ENCODE measurements at places on chromosomes 12 and 14.

DNA sequence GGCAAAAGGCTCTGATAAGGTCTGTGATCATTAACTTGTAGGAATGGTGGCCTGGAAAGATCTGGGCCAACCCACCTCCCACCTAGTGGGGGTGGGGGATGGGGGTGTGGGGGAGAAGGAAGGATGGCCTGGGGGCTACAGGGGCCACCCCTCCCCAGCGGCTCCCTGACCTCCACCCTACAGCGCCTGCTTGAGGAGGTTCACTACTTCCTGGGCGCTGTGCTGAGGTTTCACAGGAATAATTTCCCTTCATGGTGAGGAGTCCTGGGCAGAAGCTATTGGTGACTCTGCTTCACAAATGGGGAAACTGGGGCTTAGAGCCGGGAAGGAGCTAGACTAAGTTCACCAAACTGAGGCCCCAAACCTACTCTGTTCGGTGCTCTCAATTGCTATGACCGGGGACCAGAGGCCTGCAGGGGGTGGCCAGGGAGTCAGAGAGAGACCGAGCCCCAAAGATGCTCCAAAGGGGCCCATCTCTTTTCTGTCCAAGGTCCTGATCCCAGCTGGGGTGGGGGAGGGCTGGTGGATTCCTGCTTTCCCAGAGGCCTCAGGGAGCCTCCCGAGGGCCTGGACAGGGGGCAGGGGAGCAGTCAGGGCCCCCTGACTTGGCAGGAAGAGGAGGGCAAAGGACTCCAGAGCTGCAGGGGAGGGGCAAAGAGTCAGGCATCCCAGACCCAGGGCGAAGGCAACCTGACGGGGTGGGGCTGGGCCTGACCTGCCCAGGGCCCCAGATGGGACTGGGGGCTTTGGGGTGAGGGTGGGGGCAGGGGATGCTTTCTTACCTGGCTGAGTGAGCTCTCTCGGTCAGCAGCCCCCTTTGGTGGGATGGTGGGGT is 1.7 kb downstream of the HNF1A start:
- DNase-seq: no peak
- H3K4me1 ChIP-seq: no peaks in the 10 kb centered on the region
- H3K36me3 ChIP-seq: no peaks in the 10 kb centered on the region
- H3K27me3 ChIP-seq: no peaks in the 10 kb centered on the region

GRCh38 chr12:108310489-108310888 is 28.6 kb downstream of the CMKLR1 start:
- peaks cover 14% of the 10 kb centered on the region for H3K27me3 ChIP-seq
- DNase-seq: no peak
- no peaks in the 10 kb centered on the region for H3K36me3 ChIP-seq
- H3K4me3 ChIP-seq: no peak overlapping the region
- H3K4me1 ChIP-seq: peaks cover 25% of the 10 kb centered on the region
- H3K27ac ChIP-seq: no peak overlapping the region

DNA sequence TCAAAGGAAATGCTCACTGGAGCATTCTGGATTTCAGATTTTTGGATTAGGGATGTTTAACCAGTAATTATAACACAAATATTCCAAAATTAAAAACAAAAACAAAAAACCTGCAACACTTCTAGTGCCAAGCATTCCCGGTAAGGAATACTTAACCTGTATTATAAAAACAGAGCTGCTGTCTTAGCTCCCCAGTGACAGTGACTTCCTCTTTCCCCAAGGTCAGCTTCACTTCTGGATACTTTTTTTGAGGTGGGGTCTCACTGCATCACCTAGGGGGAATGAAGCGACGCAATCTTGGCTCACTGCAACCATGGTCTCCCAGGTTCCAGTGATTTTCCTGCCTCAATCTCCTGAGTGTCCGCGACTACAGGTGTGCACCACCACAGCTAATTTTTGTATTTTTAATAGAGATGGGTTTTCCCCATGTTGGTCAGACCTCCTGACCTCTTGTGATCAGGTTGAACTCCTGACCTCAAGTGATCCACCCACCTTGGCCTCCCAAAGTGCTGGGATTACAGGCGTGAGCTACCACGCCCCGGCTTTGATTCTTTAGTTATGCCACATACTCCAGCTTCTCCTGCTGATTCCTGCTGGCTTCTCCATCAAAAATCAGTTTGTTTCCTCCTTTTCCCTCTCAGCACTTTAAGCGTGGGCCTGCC is 15.9 kb downstream of the PPP1CC start:
- no peaks in the 10 kb centered on the region for H3K27me3 ChIP-seq
- no peaks in the 10 kb centered on the region for H3K36me3 ChIP-seq
- H3K4me3 ChIP-seq: no peak overlapping the region
- no peak for DNase-seq
- no peaks in the 10 kb centered on the region for H3K4me1 ChIP-seq

DNA sequence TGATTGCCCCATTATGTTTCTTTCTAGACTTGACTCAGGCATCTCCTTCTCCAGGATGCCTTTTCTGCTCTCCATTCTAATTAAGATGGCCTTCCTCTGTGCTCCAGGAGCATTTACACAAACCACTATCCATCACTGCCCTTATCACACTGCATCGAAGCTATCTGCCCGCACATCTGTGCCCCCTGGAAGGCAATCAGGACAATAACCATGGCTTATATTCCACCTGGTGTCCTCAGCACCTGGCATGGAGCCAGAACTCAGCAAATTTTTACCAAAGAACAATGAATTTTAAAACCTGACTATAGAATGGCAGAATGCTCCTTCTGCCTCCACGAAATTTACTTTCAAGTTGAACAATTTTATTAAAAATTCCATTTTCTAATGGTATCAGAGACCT is 465.8 kb downstream of the APAF1 start:
- no peak overlapping the region for H3K27ac ChIP-seq
- H3K4me3 ChIP-seq: no peak overlapping the region
- no peaks in the 10 kb centered on the region for H3K27me3 ChIP-seq
- H3K36me3 ChIP-seq: no peaks in the 10 kb centered on the region
- DNase-seq: no peak

DNA sequence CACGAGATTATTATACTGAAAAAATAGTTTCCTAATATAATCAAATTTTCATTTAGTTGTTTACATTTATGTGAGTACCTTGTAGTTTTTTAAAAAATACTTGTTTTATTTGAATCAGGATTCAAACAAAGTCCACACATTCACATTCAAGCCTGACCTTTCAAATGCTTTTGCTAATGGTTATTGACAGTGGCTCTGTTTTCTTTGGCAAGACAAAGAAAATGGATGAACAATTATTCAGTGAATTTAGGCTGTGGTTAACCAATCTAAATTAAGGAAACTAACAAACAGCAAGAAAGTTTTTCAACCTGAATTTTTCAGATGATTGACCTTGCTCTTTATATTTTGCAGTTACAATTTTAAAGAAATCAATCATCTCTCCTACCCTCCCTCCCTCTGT is 9.7 kb downstream of the SLC4A8 start:
- no peak overlapping the region for H3K4me3 ChIP-seq
- H3K36me3 ChIP-seq: no peaks in the 10 kb centered on the region
- H3K4me1 ChIP-seq: no peaks in the 10 kb centered on the region
- H3K27me3 ChIP-seq: peaks cover 48% of the 10 kb centered on the region
- H3K27ac ChIP-seq: no peak overlapping the region
- no peak for DNase-seq

DNA sequence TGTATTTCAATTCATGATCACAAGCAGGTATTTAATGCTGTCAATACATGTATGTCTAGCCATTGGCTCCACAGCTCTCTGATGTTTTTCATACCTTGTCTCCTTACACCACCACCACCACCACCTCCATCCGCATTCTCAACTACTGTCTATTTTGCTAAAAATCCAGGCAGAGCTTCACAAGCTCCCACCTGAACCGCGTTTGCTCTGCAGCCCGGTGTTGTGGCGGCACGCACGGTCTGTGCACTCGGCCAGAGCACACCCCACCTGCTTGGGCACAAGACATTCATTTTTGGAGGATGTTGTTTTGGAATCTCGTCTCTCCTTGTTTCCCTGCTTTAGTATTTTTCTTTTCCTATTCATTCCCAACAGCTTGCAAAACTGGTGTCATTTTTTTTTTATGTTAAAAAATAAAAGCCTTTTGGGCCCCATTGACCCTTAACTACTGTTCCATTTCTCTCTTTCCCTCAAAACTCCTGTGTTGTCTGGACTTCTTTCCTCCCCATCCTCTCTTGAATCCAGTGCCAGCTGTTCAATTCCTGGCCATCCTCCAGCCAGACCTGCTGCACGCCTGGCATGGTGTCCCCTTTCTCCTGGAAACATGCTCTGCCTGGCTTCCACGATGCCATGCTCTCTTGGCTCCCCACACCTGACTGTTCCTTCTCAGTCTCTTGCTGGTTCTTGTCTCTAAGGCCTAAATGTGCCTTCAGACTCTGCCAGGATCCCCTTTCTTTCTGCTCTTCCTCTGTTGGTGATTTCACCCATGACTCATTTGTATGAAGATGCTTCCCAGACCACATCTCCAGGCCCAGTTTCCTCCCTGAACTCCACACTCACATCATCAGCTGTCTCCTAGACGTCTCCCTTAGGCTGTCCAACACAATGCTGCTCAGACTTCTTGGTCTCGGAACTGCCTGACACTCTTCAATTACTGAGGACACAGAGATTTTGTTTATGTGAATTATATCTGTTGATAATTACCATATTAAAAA is 37.9 kb downstream of the PIWIL1 start:
- no peaks in the 10 kb centered on the region for H3K4me1 ChIP-seq
- H3K27me3 ChIP-seq: no peaks in the 10 kb centered on the region
- no peak overlapping the region for H3K27ac ChIP-seq

- DNase-seq: no peak
- H3K36me3 ChIP-seq: no peaks in the 10 kb centered on the region
- no peaks in the 10 kb centered on the region for H3K27me3 ChIP-seq
- H3K4me3 ChIP-seq: peak overlapping the region; percentile 85
- H3K4me1 ChIP-seq: no peaks in the 10 kb centered on the region
- peak overlapping the region; percentile 99 for H3K27ac ChIP-seq
Measured at GRCh38 chr12:76032043-76032981, 736 bp upstream of the PHLDA1 start.

DNA sequence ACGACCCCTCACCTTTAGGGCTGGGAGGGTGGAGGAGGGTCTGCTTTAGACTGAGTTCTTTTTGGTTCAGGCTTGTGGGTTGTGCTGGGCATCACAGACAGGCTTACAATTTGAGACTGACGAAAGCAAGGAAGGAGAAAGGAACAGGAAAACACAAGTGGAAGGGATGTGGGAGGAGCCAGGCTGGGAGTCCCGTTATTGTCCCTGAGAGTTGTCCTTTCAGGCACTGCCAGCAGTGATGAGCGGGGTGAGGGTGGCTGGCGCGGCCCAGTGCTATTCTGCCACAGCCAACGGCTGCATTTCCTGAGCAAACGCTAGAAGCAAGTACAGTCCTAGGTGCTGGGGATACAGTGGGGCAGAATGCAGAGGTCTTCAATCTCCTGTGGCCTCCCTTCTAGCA is 29.2 kb upstream of the TSPAN9 start:
- no peak for DNase-seq
- no peaks in the 10 kb centered on the region for H3K4me1 ChIP-seq
- no peak overlapping the region for H3K4me3 ChIP-seq

DNA sequence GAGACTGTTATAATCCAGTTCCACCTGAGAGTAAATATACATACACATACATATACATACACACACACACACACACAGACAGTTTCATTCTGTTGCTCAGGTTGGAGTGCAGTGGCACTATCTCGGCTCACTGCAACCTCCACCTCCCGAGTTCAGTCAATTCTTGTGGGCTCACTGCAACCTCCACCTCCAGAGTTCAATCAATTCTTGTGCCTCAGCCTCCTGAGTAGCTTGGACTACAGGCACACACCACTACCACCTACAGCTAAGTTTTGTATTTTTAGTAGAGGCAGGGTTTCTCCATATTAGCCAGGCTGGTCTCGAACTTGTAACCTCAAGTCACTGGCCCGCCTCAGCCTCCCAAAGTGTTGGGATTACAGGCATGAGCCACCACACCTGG is 8.9 kb upstream of the PHLDA1 start:
- peaks cover 8% of the 10 kb centered on the region for H3K36me3 ChIP-seq
- H3K27me3 ChIP-seq: no peaks in the 10 kb centered on the region
- DNase-seq: no peak
- no peak overlapping the region for H3K27ac ChIP-seq
- H3K4me3 ChIP-seq: no peak overlapping the region
- peaks cover 5% of the 10 kb centered on the region for H3K4me1 ChIP-seq

DNA sequence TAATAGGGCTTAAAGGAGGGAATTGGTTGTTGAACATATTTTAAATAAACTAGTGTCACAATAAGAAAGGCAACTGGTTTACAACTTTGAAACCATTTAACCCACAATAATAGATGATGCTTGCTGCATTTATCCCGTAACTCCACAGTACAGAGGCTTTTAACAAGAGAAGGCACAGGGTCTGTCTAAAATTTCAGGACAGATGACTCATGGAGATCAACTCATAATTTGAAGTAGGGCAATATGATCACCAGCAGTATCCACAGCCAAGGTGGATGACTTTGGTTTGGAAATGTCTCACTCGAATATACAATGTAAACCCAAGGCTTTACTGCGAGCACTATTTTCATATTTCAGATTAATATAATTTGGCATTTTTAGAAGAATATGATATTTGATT is 340.2 kb downstream of the LRIG3 start:
- no peaks in the 10 kb centered on the region for H3K36me3 ChIP-seq
- H3K27me3 ChIP-seq: no peaks in the 10 kb centered on the region
- H3K27ac ChIP-seq: no peak overlapping the region
- no peaks in the 10 kb centered on the region for H3K4me1 ChIP-seq

DNA sequence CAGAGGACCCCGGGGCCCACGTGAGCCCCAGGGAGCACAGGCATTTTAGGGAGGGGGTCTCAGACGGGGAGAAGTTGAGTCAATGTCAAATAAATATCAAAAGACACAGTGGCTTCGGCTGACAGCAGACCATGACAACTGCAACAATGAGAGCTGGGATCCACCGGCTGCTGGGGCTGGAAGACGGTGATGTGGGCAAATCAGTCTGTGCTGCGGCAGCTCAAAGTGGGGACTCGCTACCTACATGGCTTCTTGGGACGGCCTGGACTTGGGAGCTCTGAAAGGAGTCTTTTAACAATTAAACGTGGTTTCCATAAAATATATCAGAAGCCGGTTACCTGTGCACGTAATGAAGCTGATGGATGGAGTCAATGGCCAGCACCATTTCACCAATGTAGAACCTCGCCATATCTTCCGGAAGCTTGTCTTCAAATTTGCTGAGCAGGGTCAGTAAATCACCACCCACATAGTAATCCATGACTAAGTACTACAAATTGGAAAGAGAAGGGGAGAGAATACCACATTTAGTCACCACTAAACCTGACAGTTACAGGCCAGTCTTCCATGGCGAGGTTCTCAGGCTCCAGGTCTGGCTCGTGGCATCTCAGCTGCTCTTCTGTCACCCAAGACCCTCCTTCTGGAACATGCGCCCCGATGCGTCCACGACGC is 58.0 kb downstream of the CDC42BPB start:
- DNase-seq: no peak
- H3K27me3 ChIP-seq: no peaks in the 10 kb centered on the region
- peaks cover 15% of the 10 kb centered on the region for H3K4me1 ChIP-seq
- H3K4me3 ChIP-seq: no peak overlapping the region

GRCh38 chr12:115957686-115958290 is 319.7 kb downstream of the MED13L start:
- no peaks in the 10 kb centered on the region for H3K27me3 ChIP-seq
- peaks cover 4% of the 10 kb centered on the region for H3K4me1 ChIP-seq
- H3K36me3 ChIP-seq: peaks cover 21% of the 10 kb centered on the region
- H3K27ac ChIP-seq: no peak overlapping the region
- no peak overlapping the region for H3K4me3 ChIP-seq
- no peak for DNase-seq

GRCh38 chr14:77041881-77042545 is 13.5 kb upstream of the IRF2BPL start:
- H3K27ac ChIP-seq: peak overlapping the region; percentile 97
- H3K27me3 ChIP-seq: no peaks in the 10 kb centered on the region
- H3K4me1 ChIP-seq: peaks cover 93% of the 10 kb centered on the region
- DNase-seq: no peak

All from esophagus squamous epithelium (tissue), 5 donors.